Gastroesophageal sphincter (tissue), 4 donors: ENCODE measurements at places on chromosomes 12 and 14. TPM values are rescaled to one million over a fixed set of nuclear protein-coding genes. Genes with fewer than 3 reads are reported as not detected.
A peak's percentile ranks its signal among the peaks of the same experiment; 100 is the strongest.

DNA sequence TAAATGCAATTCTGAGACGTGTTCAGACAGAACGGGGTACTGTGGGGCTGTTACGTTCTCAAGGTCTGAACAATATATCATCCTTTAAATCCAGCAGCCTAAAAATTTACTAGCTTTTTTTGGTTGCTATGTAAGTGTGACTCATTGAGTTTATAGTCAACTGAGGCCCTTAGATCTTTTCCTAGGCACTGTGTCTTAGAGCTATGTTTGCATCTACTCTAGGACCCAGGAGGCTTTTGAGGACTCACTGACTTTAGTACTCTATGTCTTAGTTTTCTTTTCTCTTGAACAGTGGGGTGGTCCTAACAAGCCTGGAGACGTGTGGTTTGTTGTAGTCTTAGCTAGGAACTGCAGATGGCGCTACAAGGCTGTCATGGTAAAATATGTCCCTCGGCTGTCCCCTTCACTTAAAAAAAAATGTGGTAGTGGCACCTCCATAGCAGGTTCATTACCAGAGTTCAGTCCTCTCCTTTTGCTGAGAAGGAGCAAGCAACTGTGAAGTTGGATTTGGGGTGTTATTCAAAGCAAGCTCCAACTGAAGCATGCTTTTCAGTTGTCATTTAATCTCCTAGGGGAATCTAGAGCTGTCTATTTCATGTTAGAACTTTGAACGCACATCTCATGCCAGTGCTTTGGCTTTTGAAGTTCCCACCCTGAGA is 8.7 kb upstream of the SPATS2 start:
- peak; percentile 67 for ATAC-seq

DNA sequence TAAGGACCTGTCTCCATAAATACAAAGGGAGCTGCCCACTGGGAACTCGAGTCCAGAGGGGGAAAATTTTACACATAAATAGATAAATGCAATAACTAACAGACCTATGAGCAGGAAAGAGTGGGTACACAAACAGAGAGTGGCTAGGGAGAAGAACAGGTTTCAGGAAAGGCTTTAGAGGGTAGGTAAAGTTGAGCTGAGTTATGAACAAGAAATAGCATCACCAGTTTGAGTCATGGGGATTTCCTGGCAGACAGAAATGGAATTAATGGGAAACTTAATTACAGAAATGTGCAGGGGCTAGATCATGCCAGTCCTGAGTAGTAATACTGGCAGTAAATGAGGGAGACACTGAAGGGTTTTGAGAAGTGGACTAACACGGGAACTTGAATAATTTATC is 58.0 kb upstream of the CCDC175 start:
- ATAC-seq: no peak

DNA sequence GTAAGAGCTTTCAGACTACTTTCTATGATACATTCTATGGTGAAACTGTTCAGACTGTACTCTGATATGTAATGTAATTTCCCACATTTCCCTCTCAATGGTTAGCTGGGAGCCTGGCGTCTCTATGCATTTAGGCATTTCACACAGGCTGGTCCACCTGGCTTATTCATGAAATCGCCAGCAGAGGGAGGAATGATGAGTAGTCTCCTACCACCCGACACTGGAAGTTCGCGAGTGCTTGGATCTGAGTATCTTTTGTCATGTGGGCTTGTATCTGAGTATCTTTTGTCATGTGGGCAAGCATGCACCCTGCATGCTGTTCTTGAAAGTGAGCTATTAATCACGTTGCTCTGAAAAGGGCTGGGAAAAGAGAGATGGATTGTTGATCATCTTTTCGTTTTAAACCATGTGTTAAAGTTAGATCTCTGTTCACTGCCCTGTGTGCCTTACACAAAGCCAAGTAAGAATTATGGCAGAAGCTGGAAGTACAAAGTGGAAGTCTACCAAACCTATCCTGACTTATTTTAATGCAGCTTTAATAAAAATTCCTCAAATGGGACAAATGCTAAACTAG is 235.0 kb downstream of the ATP23 start:
- ATAC-seq: no peak

DNA sequence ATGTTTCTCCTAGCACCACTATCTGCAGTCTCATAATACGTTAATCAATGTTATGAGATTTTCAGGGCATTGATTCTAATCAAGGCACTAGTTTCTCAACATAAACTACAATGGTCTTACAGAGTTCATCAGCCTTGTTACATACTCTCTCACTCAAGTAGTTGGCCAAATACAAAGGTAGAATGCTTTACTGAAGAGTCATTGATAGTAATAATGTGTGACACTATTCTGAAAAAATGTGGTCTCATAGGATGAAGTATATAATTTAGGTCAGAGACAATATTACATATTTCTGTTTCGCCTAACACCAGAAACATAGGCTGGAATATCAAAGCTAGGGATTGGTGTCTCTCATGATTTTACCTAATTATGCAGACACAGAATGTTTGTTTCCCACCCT is 35.2 kb upstream of the MDGA2 start:
- ATAC-seq: no peak

- ATAC-seq: no peak
These were observed 16.7 kb downstream of the FNTB start for GRCh38 chr14:65003394-65003793.

DNA sequence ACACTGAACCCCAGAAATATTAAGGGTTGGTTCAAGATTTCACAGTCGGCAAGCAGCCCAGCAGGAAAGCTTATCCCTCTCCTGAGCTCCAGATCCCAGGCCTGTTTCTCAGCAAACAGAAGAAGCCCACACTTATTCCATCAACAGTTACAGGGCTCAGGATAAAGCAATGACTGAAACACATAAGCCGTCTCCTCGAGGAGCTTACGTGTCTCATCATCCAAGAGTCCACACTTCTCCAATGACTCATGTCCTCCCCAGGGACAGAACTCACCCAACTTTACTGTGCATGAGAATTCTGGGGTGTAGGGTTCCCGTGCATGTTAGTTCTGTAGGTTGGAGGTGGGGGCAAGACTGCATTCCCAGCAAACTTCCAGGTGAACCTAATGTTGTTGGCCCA is 31.2 kb downstream of the GSC start:
- no peak for ATAC-seq

DNA sequence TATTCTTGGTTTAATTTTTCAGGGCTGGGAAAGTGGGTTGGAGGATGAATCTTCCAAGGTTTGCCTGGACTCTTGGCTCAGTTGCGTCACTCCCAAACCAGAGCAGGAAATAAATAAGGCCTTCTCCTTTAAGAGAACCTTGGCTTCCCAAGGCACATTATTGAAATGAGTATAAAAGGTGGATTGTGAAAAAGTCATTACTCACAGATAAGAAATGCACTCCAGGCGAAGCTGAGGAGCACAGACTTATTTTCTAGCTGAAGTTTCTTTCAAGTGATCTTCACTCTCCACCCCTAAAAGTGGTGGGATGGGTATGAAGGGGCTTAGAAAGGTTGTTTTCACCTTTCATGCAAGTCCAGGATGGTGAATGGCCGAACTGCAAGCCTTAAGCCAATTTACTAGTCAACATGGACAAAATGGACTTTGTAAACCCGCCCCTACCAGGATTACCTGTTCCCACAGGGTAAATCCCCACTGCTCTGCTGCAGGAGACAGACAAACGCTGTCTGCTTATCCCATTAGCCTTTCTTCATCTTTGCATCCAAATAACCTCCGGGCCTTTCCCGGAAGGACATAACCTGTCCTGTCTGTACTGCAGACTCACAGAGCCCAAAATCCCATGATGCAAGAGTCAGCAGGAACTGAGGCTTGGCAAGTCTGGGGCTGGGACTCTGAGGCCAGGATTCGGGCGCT is 207.6 kb downstream of the BCL11B start:
- no peak for ATAC-seq

- no peak for ATAC-seq
These were observed 168.4 kb upstream of the LRIG3 start for GRCh38 chr12:59088673-59089072.

DNA sequence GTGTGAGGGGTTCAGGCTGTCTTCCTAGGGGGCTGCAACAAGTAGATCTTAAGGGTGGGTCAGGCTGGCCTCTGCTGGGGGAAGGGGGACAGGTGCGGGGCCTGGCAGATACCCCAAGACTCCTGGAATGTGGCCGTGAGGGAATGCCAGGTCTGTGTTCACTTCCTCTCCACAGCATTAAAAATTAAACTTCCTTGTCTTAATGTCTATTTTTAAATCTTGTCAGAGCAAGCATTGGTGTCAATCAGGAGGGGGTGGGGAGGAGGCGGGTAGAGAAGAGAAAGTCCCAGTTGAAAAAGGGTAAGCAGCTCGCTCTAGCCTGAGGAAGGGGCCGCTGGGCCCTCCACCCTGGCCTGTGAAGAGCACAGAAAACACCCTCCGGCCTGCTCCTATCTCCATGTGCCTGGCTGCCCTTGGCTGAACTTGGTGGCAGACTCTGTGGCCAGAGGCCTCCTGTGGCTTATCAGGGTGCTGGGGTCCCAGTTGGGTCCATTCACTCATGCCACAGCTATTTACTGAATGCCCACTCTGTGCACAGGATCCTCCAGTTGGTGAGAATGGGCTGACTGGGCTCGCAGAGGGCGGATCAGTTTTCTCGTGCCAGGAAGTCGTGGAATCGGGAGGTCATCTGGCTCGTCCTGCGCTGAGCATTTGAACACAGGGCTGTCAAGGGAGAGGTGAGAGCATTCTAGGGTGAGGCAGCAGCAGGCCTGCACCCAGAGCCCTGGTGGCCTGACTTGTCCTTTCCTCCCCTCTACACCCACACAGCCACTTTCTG is 128.8 kb downstream of the TSPAN9 start:
- no peak for ATAC-seq

DNA sequence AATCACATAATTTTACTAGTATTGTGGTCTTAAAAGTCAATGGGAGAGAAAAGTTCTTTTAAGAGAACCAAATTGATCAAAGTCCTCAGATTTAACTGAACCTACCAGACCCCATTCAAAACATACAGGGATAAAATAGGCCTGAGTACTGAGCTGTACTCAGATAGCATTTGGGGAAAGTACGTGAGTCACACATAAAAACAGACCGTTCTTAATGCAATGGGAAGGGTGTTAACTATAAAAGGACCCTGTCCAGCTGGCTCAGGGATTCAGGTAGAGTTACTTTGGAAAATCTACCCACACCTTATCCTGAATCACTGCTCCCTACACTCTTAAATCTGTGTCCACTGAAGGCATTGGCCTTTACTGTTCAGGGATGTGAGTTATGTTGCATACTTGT is 78.0 kb downstream of the PTPN21 start:
- no peak for ATAC-seq

DNA sequence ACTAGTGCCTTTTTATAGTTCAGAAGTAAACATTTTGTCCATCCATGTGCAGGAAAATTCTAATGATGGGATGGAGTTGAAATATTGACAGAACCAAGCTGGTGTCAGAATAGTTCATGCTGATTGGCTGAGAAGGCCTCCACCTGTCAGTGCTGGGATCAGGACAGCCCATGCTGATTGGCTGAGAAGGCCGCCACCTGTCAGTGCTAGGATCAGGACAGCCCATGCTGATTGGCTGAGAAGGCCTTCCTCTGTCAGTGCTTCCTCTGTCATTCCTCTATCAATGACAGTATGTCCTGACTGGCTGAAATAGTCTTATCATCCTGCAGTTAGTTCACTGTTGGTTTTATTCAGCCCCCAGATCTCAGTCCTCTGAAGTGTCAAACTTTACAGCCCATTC is 95.7 kb downstream of the PPP2R5C start:
- no peak for ATAC-seq

DNA sequence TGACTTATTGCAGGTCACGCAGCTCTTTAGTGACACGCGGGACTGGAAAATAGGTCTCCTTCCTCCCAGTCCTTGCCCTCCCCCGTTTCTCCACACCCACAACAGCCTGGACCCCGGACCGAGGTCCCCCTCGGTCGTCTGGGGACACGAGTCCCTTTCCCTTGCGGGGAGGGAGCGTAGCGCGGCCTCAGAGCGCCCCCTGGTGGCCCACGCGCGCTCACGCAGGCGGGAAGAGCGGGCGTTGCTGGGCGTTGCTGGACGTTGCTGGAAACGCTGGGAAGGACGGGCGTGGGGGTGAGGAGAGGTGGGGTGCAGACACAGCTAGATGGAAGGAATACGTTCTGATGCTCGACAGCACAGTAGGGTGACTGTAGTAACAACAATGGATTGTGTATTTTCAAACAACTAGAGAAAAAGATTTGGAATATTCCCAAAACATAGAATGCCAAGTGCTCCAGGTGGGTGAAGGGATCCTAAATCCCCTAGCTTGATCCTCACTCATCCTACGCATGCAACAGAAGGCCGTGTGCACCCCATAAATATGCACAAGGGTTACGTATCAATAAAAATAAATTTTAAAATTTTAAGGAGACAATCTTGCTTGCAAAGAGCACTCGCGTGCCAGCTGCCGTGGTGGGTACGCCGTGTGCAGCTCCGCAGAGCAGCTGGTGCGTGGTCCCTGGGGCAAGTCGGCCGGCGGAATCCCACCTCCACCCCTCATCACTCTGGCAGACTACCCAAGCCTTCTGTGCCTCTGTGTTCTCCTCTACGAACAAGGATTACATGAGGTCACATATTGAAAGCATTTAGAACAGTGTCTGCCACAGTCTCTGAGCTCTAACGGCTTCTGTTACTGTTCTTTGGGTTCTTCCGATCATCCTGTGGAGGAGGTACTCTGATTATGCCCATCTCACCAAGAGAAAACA is 87.4 kb downstream of the B4GALNT3 start:
- peak; percentile 57 for ATAC-seq

DNA sequence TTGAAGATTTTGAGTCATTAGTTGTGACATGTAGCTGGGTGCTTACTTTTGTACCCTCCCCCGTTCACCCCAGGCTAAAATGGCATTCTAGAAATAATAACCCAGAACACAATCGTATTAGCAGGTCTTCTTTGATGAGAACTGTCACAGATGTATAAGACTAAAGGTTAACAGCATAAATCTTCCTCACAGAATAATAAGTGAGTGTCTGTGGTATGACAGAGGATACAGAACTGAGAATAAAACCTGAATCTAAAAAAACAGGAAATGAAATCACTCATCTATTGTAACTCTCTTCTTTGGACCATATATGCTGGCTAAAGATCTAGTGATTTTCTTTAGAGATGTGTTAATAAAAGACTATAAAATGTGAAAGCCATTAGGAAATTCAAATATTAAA is 746.6 kb downstream of the LRFN5 start:
- no peak for ATAC-seq

DNA sequence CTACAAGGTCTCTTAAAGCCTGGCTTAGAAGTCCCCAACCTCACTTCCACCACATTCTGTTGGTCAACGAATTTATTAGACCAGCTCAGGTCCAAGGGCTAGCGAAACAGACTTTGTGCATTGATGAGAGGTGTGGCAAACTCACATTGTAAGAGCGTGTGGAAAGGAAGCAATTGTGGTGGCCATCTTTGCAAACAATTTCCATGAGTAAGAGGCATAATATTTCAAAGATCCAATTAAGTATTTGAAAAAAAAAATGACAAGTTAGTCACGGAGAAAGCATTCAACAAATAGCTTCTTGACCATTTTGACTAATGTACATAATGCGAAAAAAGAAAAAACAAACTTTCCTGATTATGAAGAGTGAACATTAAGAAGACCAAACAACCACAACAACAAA is 7.4 kb downstream of the NR1H4 start:
- ATAC-seq: no peak

Gene CLEC1A
- 4.7 TPM for total RNA-seq

Gene MARS1
- total RNA-seq: 209 TPM

Gene STAB2
- total RNA-seq: not detected

Gene MUCL1
- not detected for total RNA-seq
